ENCODE measurements at places on chromosomes 1 and 21.

DNA sequence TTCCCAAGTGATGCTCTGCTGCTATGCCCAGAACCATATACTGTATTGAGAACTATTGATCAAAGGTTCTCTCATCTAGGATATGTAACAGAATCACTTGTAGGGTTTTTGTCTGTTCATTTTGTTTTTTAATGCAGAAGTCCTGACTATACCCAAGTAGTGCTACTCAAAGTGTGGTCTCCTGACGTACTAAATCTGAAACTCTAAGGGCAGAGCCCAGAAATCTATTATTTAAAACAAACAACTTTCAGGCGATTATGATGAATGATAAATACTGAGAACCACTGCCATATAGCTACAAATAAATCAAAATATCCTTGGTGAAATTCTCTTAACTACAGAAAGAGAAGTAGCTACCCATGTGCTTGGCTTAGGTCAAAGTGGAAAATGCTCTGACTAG, 10.1 kb downstream of the ZZZ3 start:
- DNase-seq, result no peak

DNA sequence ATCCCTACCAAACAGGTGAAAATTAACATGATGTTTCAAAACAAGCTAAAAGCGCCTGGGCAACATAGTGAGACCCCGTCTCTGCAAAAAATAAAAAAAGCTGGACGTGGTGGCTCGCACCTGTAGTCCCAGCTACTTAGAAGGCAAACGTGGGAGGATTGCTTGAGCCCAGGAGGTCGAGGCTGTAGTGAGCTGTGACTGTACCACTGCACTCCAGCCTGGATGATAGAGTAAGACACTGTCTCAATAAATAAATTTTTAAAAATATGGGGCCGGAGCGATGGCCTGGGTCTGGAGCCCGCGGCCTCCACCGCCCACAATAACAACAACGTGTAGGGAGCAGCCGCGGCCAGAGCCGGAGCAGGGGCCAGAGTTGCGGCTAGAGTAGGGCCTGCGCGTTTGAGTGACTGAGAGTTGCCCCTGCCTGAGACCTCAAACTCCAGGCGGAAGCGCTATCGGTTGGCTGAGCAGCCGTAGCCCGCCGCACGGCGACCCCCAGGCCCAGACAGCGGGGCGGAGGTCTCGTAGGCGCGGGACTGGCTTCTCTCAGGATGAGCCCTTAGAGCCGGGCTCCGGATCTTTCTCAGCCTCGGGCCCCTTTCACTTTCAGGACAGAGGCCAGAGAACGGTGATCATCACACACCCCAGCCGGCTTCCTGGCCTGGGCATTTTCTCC, 41.4 kb downstream of the ZMYM1 start:
- DNase-seq, result no peak

GRCh38 chr1:70966018-70966638, 81.5 kb downstream of the PTGER3 start:
- DNase-seq, result no peak

DNA sequence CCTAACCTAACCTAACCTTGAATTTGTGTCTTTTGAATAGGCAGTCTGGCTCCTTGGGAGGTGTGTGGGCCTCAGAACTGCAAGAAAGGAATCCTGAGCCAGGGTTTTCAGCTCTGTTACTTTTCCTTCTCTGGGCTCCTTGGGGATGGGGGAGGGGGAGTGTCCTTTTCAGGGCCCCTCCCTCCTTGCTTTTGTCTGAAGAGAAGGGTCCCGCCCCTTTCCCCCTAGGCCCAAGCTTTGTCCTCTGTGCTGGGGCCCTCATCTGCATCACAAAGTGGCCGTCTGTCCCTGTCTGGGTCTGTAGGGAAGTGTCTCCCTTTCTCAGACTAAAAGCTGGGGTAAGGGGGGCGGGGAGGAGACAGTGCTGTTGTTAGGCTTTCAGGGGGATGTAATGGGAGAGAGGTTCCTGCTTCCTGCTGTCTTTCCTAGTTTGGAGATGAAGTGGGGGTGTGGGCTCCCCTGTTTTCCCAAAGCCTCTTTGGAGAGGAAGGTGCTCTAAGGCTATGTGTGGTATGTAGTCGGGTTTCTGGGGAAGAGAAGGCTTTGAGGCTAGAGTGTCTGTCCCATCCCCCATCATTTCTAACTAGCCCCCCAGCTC, 3.1 kb downstream of the AGO1 start:
- no peak for DNase-seq

- no peak for DNase-seq
Observed at GRCh38 chr1:187696073-187696472, 867.3 kb downstream of the PLA2G4A start.

DNA sequence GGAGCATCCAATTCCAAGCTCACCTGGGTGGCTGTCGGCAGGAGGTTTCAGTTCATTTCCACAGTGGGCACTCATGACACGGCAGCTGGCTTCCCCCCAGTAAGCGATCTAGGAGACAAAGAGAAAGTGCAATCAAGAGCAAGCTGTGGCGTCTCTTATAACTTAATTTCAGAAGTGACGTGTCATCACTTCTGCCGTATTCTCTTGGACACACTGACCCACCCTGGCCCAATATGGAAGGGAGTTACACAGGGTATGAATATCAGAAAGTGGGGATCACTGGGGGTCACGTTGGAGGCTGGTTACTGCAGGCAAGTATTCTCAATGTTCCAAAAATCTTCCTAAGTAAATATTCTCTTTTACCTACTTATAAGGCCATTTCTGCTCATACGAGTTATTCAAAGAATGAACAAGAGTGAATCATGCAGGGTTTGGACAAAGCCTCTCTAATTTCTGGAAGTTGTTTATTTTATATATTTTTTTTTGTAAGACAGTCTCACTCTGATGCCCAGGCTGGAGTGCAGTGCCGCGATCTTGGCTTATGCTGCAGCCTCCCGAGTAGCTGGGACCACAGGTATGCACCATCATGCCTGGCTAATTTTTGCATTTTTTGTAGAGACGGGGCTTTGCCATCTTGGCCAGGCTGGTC, 46.5 kb upstream of the GREM2 start:
- no peak for DNase-seq

GRCh38 chr1:9920606-9921005, 10.5 kb upstream of the CTNNBIP1 start:
- DNase-seq, result no peak

DNA sequence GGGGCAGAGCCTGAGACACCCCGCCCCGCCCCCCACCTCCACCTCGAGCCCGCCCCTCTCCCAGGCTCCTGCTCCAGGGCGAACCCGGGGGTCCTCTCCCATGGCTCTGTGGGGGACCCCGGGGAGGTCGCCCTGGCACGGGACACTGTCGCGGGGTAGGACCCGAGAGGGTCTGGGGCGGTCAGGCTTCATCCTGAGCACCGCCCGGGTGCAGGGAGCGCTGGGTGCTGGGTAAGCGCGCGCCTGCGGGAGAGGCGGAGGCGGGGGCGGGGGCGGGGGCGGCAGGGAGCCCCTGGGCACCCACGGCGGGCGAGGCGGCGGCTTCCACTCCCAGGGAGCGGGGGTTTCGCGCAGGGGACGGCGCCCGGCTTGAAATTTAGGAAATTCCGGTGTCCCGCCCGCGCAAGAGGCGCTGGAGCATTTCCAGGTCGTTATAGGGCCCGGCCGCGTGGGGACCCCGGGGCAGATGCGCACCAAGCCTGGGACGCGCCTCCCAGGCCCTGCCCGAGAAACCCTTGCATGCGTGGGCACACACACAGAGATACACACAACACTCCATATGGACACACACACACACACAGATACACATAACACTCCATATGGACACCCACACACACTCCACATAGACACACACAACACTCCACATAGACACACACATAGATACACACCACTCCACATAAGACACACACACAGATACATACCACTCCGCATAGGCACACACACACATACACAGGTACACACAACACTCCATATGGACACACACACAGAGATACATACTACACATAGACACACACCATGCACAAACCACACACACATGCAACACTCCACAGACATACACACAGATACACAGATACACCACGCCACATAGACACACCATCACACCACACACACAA, 48.7 kb upstream of the SLC19A1 start:
- DNase-seq, result no peak

- no peak for DNase-seq
Observed at GRCh38 chr1:32733582-32734321, 31.2 kb upstream of the SYNC start.

GRCh38 chr1:172488393-172488792, 44.5 kb upstream of the PIGC start:
- no peak for DNase-seq

- DNase-seq, result no peak
Observed at GRCh38 chr1:47424336-47424982, 8.4 kb downstream of the FOXE3 start.

DNA sequence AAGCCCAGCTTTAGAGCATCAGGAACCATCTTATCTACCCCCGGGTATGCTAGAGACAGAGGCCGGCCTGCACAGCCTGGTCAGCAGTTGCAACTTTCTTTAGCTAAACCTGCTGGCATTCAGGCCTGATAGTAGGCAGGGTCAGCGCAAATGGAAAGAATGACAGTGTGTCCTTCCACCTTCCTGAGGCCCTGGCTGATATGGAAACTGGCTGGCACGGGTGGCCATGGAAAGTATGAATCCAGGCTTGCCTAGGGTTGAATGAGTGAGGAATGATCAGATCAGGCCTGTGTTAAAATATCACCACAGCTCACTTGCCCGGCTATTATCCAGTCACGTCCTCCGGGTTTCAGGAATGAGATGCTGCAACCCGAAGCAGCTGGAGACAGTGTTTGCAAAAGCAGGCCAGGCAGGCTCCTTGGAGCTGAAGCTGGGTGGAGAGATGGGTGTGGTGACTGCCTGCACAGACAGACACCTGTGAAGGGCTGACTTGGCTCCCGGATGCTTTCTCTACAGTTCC, 34.7 kb downstream of the RCAN1 start:
- DNase-seq, result no peak

Data from T47D (cell line).